ENCODE measurements at places on chromosomes 5 and 9. TPM values are rescaled to one million over a fixed set of nuclear protein-coding genes. Genes with fewer than 3 reads are reported as not detected.

GRCh38 chr5:179827680-179828079, 7.0 kb downstream of the SQSTM1 start:
- DNase-seq, result peak; percentile 70
- H3K4me3 ChIP-seq, result no peak overlapping the region
- H3K4me1 ChIP-seq, result no peaks in the 10 kb centered on the region
- H3K27me3 ChIP-seq, result no peaks in the 10 kb centered on the region
- peaks cover 88% of the 10 kb centered on the region for H3K36me3 ChIP-seq

PCDHGC4 gene
- total RNA-seq, result 3.0 TPM

GRCh38 chr5:64018966-64019365, 56.7 kb upstream of the HTR1A start:
- no peaks in the 10 kb centered on the region for H3K36me3 ChIP-seq
- H3K27ac ChIP-seq, result no peak overlapping the region
- no peak for DNase-seq
- H3K4me3 ChIP-seq, result no peak overlapping the region

DNA sequence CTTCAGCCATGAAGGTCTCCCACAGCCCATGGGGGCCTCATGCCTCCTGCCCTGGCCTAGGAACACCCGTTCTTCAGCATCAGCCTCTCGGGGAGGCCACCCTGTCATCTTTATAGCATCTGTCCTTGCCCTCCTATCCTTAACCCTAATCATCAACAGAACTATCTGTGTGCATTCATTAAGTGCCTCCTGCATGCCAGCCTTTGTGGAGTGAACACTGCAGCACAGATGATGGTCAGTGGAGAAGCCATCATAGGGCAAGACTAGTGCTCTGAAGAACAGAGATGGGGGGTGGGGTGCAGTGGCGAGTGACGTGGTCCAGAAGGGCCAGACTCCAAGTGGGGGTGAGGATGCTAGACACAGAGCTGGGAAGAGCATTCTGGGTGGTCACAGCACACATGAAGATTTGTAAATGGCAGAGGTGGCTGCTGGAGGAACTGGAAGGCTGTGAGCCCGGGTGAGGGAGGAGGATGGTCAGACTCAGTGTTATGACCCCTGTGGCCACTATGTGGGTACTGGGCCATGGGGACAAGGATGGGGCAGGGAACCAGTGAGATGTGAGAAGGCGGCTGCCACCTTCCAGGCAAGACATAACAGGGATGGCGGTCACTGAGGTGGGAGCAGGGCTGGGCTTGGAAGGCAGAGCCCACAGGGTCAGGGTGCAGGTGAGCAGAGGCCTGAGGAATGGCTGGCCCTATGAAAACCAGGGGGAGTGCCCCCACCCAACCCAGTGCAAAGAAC, 3.6 kb upstream of the CARD19 start:
- H3K4me3 ChIP-seq, result no peak overlapping the region
- H3K4me1 ChIP-seq, result peaks cover 28% of the 10 kb centered on the region
- no peaks in the 10 kb centered on the region for H3K36me3 ChIP-seq
- peak; percentile 64 for DNase-seq

- H3K36me3 ChIP-seq, result peaks cover 13% of the 10 kb centered on the region
- H3K27me3 ChIP-seq, result no peaks in the 10 kb centered on the region
- no peak for DNase-seq
- no peaks in the 10 kb centered on the region for H3K4me1 ChIP-seq
Measured at GRCh38 chr5:1468247-1468612, 23.0 kb upstream of the SLC6A3 start.

- no peak overlapping the region for H3K27ac ChIP-seq
- no peak overlapping the region for H3K4me3 ChIP-seq
- H3K4me1 ChIP-seq, result peaks cover 8% of the 10 kb centered on the region
Measured at GRCh38 chr9:128764361-128764760, 7.4 kb downstream of the ZER1 start.

IZUMO3 gene
- not detected for total RNA-seq

DNA sequence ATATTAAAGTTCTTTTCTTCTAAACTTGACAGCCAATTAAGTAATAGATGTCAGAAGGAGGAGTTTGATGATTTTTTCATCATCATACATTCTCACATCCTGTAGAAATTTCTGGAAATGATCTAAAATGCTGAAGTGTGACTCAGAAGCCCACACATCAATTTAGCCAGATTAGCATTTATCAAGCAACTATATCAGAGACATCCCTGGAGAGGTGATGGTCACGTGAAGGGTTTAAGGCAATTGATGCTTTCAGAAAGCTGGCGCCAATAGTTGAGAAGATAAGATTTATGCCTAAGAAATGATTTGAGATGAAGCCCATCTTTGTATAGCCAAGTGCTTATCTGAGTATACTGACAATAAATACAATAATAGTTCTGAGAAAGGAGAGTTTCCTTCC, 162.9 kb upstream of the RORB start:
- DNase-seq, result no peak
- no peaks in the 10 kb centered on the region for H3K27me3 ChIP-seq
- no peaks in the 10 kb centered on the region for H3K36me3 ChIP-seq
- no peaks in the 10 kb centered on the region for H3K4me1 ChIP-seq
- H3K27ac ChIP-seq, result no peak overlapping the region
- H3K4me3 ChIP-seq, result no peak overlapping the region

DNA sequence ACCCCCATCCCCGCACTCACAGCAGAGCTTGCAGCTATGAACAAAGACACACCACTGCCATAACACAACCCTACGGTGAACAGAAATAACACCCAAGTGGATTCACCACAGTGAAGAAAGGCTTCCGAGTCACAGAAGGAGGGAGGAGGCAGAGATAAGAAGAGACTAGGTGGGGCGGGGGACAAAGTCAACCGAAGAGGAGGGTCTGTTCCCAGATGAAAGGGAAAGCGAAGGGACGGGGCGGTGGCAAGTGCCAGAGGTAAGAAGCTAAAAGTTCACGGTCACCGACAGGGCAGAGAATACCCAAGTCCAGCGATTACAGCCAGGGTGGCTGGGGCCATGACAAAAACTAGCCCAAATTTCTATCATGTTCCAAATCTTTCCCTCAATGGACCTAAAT, 21.0 kb downstream of the EPB41L4B start:
- no peaks in the 10 kb centered on the region for H3K36me3 ChIP-seq
- H3K4me1 ChIP-seq, result peaks cover 14% of the 10 kb centered on the region
- DNase-seq, result no peak
- no peak overlapping the region for H3K4me3 ChIP-seq
- no peak overlapping the region for H3K27ac ChIP-seq
- no peaks in the 10 kb centered on the region for H3K27me3 ChIP-seq

- H3K27ac ChIP-seq, result no peak overlapping the region
- no peaks in the 10 kb centered on the region for H3K4me1 ChIP-seq
- no peaks in the 10 kb centered on the region for H3K27me3 ChIP-seq
- H3K36me3 ChIP-seq, result no peaks in the 10 kb centered on the region
- DNase-seq, result no peak
Measured at GRCh38 chr5:162202285-162202880, 134.8 kb downstream of the GABRG2 start.

CDKN2A gene
- 1.4 TPM for total RNA-seq

- no peaks in the 10 kb centered on the region for H3K36me3 ChIP-seq
- H3K4me3 ChIP-seq, result no peak overlapping the region
- no peaks in the 10 kb centered on the region for H3K27me3 ChIP-seq
- DNase-seq, result no peak
- H3K4me1 ChIP-seq, result no peaks in the 10 kb centered on the region
Measured at GRCh38 chr9:99953861-99954507, 47.5 kb downstream of the STX17 start.

All from sigmoid colon (tissue), 7 donors.